ENCODE measurements at places on chromosomes 16 and 17. TPM values are rescaled to one million over a fixed set of nuclear protein-coding genes. Genes with fewer than 3 reads are reported as not detected.

The SRL gene
- total RNA-seq: not detected

The KRT15 gene
- total RNA-seq: 18.7 TPM

The ST6GALNAC1 gene
- total RNA-seq: not detected

The ABCC12 gene
- total RNA-seq: not detected

The NUFIP2 gene
- 27.3 TPM for total RNA-seq

The OMG gene
- not detected for total RNA-seq

The GSG1L gene
- total RNA-seq: not detected

The CSH2 gene
- total RNA-seq: not detected

The CD79B gene
- total RNA-seq: not detected

The SMIM36 gene
- total RNA-seq: not detected

The TMEM220 gene
- not detected for total RNA-seq

The FSCN2 gene
- 0.08 TPM for total RNA-seq

The ZNF385C gene
- total RNA-seq: not detected

The GPT2 gene
- 58.0 TPM for total RNA-seq

The C16orf92 gene
- total RNA-seq: not detected

The CCL17 gene
- not detected for total RNA-seq

The HOXB7 gene
- total RNA-seq: 9.5 TPM

The FTO gene
- total RNA-seq: 45.9 TPM

The TBX21 gene
- not detected for total RNA-seq

The RDM1 gene
- total RNA-seq: 4.3 TPM

The NTN1 gene
- 0.32 TPM for total RNA-seq

The CRISPLD2 gene
- 0.77 TPM for total RNA-seq

The CA5A gene
- not detected for total RNA-seq

The SEZ6L2 gene
- 22.6 TPM for total RNA-seq

The ERN1 gene
- total RNA-seq: 9.2 TPM

The KRTAP4-1 gene
- total RNA-seq: not detected

The HCRT gene
- total RNA-seq: not detected
